Stromal cell of bone marrow (primary cell): ENCODE measurements at places on chromosomes 12 and 14.

DNA sequence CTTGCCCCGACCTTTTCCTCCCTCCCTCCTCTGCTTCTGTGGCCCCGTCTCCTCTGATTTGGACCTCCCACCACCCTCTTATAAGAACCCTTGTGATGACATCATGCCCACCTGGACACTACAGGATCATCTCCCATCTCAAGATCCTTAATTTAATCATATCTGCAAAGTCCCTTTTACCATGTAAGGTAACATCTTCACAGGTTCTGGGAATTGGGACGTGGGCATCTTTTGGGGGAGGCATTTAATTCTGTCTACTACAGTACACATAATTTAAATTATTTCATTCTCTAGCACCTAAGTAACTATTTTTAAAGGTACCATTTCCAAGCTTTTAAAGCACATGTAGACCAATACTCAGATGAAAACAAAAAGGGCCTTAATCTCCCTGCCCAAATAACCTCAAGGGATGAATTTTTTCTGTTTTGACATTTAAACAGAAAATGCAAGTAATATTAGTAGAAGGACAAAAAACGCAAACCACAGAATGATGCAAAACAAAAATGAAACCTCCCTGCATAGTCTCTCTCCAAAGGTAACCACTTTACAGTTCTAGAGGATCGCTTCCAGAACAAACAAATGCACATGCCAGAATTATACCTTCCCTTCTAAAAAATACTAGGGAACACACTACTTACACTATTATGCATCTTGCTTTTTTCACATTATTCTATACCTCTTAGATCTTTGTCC lies 222.1 kb downstream of the AACS start:
- no peak for DNase-seq

GRCh38 chr12:10301103-10301502 lies 6.6 kb upstream of the KLRD1 start:
- DNase-seq, result no peak

- no peak for DNase-seq
Measured at GRCh38 chr12:130639476-130640424, 76.3 kb downstream of the RIMBP2 start.

GRCh38 chr14:63486738-63487137 lies 56.4 kb downstream of the PPP2R5E start:
- no peak for DNase-seq

- no peak for DNase-seq
Measured at GRCh38 chr14:104355101-104356019, 217.0 kb downstream of the KIF26A start.

- DNase-seq, result no peak
Measured at GRCh38 chr14:31893221-31893757, 183.8 kb upstream of the ARHGAP5 start.

DNA sequence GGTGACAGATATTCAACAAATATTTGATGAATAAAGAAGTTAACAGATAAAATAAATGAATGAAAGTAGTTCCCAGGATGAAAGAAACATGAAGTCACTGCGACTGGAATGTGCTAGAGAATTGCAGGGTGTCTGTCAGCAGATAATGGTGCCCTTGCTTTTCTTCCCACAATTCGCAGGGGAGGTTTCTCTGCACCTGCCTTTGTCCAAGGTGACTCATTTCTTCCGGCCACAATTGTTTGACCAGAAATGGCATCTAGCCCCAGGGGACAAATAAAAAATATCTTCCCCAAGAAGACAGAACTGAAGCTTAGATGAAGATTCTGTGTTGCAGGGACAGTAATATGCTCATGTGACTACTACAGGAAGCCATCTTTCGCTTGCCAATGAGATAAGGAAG lies 316.1 kb upstream of the TBX3 start:
- DNase-seq, result no peak

DNA sequence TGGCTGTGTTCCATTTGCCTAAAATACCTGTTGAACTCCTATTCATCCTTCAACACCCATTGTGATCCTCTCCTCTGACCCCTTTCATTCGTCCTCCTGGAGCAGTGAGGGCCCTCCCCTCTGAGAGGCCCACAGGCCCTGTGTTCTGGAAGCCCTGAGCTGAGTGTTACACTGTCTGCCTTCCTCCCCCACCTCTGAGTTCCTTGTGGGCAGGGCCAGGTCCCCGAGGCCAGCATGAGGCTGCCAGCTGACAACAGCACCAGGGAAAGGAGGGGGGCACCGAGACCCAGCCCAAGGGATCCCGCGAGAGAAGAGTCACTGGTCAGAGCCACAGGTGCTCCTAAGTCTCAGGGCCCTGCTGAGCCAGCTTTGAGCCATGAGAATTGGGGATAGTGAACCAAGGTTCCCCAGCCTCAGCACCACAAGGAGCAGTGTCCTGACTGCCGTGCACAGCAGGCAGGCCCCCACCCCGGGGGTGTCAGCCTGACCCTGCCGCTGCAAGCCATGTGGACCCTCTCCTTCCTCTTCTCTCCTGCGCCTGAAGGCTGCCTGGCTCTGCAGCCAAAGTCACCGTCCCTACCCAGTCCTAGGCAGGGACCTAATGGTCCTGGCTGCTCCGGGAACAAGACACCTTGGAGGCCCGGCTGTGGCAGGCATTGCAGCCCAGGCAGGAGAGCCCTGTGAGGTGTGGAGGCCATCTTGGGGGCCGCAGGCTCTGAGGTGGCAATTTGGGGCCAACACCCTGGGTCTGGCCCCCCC lies 52.5 kb downstream of the BEGAIN start:
- DNase-seq, result no peak

DNA sequence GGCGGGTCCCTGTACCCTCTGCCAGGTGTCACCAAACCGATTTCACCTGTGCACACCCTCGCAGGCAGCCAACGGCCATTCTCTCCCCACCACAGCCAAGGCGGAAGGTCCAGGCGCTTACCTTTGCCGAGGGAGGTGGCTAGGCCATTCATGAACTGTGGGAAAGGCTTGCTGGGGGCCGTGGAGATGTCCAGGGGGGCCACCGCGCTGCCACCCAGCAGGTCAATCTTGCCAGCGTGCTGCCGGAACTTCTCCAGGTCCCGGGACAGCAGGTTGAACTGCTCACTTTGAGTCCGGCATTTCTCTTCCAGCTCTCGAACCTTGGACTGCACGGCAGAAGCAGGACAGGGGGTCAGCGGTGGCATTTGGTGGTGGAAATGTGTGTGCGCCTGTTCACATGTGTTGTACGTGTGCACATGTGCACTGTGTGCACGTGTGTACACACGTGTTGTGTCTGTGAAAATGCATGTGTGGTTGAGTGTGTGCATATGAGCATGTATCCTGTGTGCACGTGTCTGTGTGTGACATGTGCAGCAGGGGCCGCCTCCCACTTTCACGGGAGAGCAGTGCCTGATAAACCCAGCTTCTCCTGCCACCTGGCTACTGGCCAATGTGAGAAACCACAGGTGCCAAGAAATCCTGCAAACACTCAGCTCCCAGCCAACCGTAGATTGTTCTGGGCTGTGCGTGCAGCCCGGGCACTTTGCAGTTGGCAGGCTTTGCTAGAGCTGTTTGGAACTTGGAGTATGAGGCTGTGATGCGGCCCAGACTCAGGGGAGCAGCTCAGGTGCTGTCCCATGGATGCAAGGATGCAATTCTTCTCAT lies 118.9 kb downstream of the PIWIL1 start:
- DNase-seq, result no peak

DNA sequence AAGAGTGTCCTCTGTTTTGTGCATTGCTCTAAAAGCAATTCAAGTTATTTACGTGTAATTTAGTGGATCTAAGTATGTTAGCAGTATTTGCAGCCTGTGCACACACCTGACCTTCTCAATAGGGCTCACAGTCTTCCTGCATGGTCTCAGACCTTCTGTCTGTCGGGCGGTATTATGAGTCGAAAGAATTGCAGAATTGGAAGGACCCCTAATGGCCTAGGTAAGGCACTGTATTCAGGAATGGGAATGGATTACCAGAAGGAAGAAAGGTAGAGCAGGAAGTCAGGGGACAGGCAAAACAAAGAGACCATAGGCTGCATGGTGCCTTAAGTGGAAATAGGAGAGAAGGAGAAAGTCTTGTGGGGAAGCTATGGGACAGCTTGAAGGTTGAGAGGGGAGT lies 341.6 kb downstream of the VRK1 start:
- no peak for DNase-seq

GRCh38 chr12:50188875-50189575 lies 21.9 kb upstream of the CERS5 start:
- DNase-seq, result no peak

DNA sequence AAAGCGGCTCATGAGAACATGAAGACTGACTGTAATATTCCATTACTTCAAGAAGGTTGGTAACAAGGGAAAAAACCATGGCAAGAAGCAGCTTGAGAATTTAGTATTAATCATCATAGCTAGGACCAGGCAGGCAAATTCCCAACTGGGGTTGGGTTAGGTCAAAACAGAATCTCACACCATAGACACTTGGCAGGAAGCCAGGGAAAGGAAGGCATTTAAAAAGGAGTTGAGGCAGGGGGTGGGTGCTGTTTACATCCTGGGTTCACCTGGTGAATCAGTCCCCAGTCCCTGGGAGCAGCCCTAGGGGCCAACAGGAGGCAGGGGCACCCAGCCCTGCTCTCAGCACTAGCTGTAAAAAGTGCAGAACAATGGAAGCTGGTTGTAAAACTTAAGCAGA lies 108.6 kb downstream of the EGLN3 start:
- DNase-seq, result peak; percentile 2

DNA sequence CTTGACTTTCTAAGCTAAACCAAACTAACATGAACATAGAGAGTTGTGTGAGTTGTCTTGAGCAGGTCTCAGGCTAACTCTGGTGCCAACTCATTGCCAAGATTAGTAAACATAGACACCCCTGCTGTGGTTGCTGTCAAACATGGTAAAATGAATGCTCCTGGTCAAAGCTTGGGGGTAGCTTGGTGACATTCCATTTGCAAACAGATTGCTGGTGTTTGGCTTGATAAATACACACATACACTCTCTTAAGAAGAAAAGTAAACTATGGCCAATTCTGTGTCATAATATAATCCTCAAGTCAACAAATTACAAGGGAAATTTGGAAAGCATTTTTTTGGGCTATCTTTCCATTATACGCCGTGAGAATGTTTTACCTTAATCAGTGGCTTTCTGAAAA lies 386.4 kb upstream of the PDE3A start:
- no peak for DNase-seq

GRCh38 chr12:50017641-50018040 lies 7.7 kb downstream of the RACGAP1 start:
- DNase-seq, result peak; percentile 33

- no peak for DNase-seq
Measured at GRCh38 chr12:42002563-42002962, 142.1 kb downstream of the GXYLT1 start.

- no peak for DNase-seq
Measured at GRCh38 chr12:47437570-47437969, 268.3 kb downstream of the RPAP3 start.

GRCh38 chr14:49621114-49621881 lies 699 bp downstream of the MGAT2 start:
- DNase-seq, result no peak

DNA sequence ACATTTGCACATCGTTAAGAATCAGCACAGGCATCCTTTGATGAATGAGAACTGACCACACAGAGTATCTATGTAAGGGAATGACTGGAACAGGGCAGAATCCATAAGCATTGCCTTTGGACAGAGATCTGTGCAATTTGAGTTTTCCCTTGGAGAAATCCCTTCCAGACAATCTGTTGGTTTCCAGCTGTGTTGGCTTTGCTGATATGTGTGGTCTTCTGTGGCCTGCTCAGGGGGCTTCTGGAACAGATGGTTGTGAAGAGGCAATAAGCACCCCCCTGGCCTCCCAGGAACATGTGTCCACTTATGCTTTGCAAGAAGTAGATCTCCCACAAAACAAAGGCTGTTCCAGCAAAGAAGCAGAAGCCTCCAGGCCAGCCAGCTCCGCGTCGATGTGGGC lies 111.4 kb upstream of the TMEM132C start:
- DNase-seq, result no peak

DNA sequence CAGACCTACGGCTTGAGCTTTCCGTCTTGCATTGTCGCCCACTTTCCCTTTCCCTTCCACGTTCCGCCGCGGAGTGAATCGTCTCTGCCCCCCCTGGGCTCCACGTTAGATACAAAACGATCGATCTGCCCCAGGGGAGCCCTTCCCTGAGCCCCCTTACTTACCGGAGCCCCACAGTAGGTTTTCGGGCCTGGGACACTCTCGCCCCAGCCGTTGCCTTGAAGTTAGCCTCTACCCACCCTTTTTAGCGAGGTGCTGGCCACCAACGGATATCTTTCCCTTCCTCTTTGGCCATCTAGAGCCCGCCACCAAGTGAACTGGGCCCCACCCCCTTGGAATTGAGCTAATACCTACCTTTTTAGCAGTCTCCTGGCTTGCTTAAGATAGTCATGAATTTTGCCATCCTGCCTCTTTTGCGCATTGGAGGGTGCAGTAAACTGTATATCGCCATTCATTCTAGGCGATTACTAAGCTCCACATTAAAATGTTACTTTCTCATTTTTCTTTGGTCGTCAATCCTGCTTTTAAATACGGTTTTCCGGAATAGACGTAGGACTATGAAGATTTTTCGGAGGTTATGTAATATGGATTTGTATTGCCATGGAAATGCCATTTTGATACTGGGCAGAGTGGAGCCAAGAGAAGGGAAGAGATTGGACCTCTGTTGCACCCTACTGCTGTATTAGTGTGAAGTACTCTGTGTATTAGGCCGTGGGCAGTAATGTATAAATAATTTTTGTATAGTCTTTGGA lies 764 bp downstream of the RBM25 start:
- peak; percentile 24 for DNase-seq

DNA sequence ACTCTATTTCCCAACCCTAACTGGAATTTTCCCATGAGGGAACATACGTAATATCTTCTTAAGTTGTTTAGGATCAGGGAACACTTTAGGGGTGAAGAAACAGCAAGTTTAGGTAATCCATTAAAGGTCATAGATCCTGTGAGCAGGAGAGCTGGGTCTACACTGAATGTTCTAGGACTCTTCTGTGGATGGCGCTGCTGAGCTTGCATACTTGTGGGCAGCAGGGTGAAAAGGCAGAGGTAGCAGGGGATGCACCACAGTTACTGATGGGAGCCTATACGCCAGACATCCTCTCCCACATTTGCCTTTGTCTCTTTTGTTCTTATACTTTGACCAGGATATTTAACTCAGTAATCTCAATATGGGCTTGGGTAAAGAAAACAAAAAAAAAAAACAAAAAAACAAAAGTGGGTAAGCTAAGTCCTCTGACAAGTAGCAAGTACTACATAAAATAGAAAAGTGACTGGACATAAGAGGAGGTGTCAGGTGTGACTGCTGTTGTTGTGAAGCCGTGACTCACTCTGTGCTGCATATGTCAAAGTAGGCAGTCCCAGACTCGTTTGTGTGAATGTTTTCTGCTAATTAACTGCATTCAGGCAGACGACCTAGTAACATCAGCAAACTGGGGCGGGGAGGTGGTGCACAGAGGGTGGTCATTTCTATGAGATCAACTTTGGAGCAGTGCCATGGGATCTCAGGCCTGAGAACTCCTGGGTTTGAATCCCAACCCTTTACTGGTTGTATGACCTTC lies 31.6 kb downstream of the NEUROD4 start:
- DNase-seq, result no peak

DNA sequence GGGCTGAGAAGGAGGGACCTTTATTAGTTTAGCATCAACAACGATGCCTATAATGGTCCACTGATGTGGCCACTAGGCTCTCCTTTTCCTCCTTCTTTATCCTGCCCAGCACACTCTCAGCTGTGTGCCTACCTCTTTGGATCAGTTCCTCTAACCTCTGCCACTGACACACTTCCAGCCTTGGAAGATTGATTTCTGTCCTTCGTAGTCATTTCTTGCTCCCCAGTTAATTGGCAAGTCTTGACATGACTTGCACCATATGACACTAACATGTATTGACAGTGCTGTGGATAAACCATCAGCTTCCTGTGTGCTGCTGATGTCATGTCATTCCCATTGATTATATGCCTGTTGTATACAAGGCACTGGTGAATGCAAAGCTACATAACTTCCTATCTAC lies 90.2 kb upstream of the PLEKHG7 start:
- no peak for DNase-seq

- peak; percentile 7 for DNase-seq
Measured at GRCh38 chr14:94171208-94171607, 2.9 kb upstream of the PPP4R4 start.
